Kidney epithelial cell (primary cell): ENCODE measurements at places on chromosomes 12 and 14. TPM values are rescaled to one million over a fixed set of nuclear protein-coding genes. Genes with fewer than 3 reads are reported as not detected.

GRCh38 chr12:52234223-52234810, 1.3 kb downstream of the KRT7 start:
- no peak for DNase-seq

EPYC gene
- total RNA-seq: not detected in 2 replicates

DGLUCY gene
- 38.1 and 53.9 TPM in 2 replicates for total RNA-seq

GRCh38 chr12:124578854-124579253, 11.4 kb upstream of the NCOR2 start:
- DNase-seq: no peak

PTGER2 gene
- 0.46 and 1.4 TPM in 2 replicates for total RNA-seq

GRCh38 chr12:120098756-120099470, 17.6 kb downstream of the RAB35 start:
- DNase-seq: no peak

- DNase-seq: no peak
Observed at GRCh38 chr12:9991876-9992275, 7.0 kb downstream of the CLEC1B start.

GRCh38 chr12:130049666-130050065, 112.6 kb upstream of the FZD10 start:
- DNase-seq: no peak

DNA sequence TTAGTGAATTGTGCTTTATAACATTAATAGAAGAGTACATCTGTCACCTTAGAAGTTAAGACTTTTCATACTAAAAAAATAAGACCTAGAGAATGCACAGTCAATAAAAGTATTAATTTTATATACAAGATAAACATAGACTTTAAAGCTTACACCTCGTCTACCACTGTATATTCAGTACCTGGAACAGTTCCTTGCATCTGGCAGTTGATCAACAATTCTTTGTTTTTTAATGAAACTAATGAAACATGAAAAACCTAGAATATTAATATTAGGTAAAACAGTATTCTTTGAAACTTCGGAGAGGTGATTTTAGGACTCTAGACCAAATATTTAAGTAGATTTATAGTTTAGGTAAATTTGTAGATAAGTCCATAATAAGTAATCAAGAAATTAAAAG, 4.3 kb downstream of the GOLT1B start:
- no peak for DNase-seq

RASSF9 gene
- 2.2 and 2.5 TPM in 2 replicates for total RNA-seq

DAO gene
- not detected in 2 replicates for total RNA-seq

DNA sequence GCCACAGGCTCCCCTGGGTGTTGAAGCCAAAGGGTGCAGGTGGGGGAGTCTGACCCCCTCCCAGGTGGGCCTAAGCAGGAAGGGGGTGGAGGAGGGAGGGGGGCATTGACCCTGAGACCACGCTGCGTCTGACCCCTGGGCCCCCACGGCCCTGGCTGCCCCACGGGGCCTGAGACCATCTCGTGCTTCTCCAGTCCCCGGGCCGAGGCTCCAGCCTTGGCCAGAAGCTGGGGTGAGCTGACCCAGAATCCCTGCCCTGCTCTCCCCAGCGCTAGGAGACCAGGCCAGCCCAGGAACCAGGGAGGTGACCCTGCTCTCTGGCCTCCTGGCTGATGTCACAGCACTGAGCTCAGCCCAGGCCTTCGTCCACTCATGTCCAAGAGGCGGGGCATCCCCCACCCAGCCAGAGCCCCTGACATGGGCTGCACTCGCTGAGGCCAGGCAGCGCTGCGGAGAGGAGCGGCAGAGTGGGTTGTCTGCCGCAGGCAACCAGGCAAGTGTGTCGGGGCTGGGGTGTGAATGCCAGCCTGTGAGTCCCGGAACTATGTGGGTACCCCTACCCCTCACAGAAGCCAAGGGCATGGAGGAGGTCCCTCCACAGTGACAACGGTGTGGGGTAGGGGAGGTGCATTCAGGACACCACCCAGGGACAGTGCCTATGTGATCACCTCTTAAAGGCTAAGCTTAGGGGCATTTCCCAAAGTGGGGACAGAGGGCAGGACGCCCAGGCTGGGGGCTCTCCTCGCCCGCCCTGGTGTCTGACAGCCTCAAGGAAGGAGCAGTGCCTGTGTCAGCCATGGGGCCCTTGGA, 6.3 kb downstream of the TRMT61A start:
- no peak for DNase-seq

DNA sequence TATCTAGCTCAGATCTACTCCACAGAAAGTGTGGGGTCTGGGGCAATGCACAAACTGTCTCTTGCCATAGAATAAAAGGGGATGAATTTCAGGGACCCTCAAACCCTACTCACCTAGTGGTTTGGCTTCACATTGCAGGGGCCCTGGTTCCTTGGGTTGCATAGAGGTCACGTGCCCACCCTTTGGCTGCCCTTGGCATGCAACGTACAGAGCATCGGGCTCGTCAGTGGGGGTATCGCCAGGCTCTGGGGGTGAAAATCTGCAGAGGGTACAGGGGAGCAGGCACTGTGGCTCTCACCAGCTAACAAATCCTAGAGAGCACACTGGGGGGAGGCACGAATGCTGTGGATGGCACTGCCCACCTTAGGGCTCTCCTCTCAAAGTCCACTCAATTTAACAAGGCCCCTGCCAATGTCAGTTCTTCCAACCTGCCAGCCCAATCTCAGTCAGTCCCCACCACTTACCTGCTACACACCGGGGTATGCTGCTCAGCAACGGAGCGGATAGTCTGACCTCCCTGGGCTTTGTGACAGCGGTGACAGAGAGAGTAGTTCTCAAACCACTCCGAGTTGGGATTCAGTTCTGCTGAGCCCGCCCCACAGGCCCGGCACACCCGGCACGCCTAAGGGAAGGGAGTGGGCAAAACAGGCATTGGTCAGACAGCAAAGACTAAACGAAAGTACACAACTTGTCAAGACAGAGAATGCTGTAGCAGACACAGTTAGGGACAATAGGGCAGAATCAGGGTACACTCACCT, 8.0 kb downstream of the KMT2D start:
- DNase-seq: no peak

GRCh38 chr14:20470603-20470901, 1.3 kb downstream of the PNP start:
- DNase-seq: no peak

GRCh38 chr12:64810831-64811230, 13.6 kb upstream of the TBC1D30 start:
- DNase-seq: no peak

GRCh38 chr14:71488703-71489191, 443.5 kb upstream of the RGS6 start:
- no peak for DNase-seq

GRCh38 chr14:85618390-85618789, 88.4 kb downstream of the FLRT2 start:
- no peak for DNase-seq

- DNase-seq: no peak
Observed at GRCh38 chr14:24844011-24844410, 205.9 kb downstream of the STXBP6 start.

GRCh38 chr12:131112700-131113290, 159.1 kb downstream of the ADGRD1 start:
- no peak for DNase-seq

BDKRB2 gene
- total RNA-seq: 0.89 and 1.2 TPM in 2 replicates

DNA sequence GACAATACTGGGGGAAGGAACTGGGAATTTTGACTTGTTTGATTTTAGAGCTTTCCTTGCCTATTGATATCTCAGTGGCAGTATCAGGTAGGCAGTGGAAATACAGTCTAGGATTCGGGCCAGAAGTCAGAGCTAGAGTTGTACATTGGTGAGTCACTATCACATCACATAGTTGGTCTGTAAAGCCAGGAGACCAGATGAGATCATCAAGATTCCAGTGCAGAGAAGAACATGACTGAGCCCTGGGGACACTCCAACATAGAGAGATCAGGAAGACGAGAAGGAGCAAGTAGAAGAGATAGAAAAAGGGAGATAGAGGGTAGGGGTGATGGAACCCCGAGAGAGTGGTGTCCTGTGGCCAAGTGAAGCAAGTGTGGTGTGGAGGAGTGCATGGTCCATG, 46.6 kb upstream of the NR1H4 start:
- peak; percentile 69 for DNase-seq

GLT1D1 gene
- 1.3 and 1.7 TPM in 2 replicates for total RNA-seq

- DNase-seq: no peak
Observed at GRCh38 chr14:101861464-101861863, 100.0 kb downstream of the PPP2R5C start.

DNA sequence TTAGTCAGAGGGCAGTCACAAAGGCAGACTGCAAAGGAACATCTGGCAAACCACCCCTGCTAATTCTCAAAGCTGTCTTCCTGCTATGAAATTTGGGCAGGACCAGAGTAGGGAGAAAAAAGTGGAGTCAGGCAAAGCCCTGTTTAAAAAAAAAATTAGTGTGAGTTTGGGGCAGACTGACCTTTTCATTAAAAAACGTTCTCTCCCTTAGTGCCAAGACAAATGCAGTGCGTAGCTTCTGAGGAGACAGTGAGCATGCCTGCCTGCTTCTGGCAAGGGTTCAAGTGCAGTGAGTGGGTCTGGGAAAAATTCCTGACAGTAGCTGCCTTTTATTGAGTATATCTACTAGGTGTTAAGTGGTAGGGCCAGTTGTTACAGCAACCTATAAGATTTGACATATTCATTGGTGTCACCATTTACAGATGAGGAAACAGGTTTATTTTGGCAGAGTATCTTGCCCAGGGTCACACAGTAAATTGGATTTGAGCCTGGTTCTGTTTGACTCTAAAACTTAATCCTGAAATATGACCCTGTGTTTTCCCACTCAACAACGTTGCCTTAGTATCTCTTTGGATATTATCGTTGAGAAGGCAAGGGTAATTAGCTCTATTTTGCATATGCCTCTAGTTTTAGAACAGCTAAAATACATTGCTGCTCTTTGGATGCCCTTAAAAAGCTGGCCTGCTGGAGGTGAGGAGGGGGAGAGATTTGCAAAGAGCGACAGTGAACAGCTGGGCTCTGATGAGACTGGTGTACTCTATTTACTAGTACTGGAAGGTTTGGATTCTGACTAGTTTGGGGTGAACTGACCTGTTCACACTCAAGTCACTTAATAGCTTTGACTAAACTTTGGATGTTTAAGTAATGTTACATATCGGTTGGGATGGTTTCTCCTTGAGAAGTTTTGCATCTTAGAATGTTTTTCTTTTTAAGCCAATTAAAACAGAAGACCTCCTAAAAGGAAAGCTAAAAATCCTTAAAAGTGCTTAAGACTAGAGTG, 72.8 kb downstream of the PAPOLA start:
- no peak for DNase-seq

- no peak for DNase-seq
Observed at GRCh38 chr14:33561488-33562175, 389.2 kb downstream of the EGLN3 start.

DNA sequence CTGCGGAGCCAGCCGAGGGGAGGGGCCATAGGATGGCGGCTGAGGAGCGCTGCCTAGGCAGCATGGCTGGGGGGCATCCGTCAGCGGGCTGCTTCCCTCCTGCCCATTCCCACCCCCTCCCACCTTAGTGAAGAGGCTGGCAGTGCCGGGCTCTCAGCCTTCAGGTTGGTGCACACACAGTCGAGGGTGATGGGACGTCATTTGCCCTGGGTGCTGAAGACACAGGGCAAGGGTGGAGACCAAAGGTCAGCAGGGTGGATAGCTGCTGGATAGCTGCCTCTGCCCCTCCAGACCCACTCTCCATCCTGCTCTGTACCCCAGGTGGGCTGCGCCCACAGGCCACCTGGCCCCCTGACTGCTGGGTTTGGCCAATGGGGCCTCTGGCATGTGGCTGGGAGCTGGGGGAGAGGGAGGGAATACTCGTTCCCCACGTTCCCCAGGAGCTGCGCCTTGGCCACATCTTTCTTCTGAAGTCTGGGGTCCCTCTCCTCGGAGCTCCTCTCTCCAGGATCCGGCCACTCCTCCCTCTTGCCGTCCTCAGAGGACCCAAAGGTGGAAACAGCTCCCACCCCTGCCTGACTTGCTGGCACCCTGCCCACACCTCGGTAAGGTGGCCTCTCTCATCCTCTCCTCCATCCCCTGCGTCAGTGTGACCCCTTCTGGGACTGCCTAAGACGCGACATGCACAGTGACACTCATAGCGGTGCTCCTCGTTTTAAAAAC, 11.2 kb upstream of the CDC42BPB start:
- no peak for DNase-seq

GRCh38 chr14:90846511-90846910, 30.3 kb upstream of the TTC7B start:
- no peak for DNase-seq

DNA sequence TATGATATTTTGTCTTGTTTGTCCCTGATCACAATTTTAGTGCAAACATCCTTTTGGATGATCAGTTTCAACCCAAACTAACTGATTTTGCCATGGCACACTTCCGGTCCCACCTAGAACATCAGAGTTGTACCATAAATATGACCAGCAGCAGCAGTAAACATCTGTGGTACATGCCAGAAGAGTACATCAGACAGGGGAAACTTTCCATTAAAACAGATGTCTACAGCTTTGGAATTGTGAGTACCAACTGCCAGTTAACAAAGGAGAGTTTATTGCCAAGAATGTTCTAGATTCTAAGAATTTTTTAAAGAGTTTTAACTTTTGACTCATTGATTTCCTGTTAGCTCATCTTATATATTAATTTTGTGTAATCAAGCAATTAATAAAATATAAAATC, 55.4 kb downstream of the IRAK3 start:
- DNase-seq: no peak

- no peak for DNase-seq
Observed at GRCh38 chr12:121799842-121800693, 3.7 kb upstream of the SETD1B start.

SRRM4 gene
- 0.27 and 0.42 TPM in 2 replicates for total RNA-seq

DNA sequence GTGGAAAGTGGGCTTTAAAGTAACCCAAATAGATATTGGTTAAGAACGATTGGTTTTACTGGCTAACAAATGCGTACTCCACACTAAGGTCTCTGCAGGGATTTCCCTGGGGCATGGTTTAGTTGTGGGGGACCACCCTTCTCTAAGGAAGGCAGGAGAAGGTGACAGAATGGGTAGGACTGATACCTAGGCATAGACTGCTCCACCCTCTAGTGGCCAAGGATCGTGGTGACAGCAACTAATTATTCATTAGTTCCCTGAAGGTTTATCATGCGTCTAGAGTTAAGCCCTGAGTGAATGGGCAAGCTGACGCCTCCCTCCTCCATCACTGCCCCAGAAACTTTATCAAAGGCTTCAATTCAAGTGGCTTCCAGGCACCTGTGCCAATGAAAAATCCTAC, 9.1 kb downstream of the FAM181A start:
- no peak for DNase-seq

SIX6 gene
- total RNA-seq: not detected in 2 replicates

DNA sequence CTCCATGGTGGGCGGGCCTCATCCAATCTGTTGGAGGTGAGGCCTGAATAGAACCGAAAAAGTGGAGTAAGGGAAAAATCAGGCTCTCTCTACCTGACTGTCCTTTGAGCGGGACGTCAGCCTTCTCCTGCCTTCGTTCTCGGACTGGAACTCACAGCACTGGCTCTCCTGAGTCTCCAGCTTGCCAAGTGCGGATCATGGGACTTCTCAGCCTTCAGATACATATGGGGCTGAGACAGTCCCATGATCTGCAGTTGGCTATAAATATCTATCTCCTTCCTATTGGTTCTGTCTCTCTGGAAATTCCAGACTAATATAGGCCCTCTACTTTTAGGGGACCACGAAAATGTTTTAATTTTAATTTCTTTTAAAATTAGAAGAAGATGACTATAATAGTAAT, 29.7 kb upstream of the PLEK2 start:
- DNase-seq: no peak
